ENCODE measurements at places on chromosomes 5 and 9.

GRCh38 chr5:7781899-7782298, 69.0 kb downstream of the CFAP90 start:
- no peak for DNase-seq

GRCh38 chr5:175166026-175166425, 278.0 kb downstream of the DRD1 start:
- no peak for DNase-seq

DNA sequence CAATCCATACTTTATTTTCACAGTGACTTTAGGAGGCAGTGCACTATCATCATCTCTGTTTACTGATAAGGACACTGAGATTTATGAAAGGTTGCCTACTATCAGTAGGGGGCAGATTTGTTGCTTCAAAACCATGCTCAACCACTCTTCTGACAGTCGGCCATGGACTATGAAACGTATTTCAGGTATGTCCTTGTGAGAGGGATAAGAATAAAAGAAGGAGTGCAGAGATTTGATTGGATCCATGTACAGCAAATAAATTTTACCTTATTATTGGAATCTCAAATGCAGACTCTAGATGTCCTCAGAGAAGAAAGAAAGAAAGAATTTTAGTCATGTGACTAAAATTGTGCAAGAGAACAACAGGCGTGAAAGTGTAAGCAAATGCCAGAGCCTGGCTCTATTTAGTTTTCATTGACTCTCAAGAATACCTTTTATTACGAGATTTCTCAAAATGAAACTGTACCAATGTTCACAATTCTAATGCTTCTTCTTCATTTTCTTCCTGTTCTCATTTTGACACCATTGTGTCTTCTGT, 296.6 kb upstream of the RASA1 start:
- DNase-seq = peak; percentile 13

DNA sequence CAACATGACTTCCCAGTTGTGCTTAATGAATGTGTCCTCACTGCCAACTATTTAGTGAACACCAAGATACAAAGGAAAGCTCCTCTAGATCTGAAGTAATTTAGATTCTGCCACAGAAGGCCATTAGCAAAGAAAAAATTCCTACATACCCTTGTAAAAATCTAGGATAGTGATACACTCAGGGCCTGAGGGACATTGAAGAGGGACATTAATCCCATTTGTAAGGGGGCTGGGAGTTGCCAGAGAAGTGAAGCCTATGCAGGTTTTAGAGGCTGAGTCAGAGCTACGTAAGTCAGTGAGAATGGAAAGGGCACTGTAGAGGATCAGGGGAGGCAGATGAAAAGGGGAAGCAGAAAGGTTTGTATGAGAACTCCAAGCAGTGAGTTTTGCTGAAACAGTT, 286.9 kb upstream of the TARS1 start:
- no peak for DNase-seq

- no peak for DNase-seq
Observed at GRCh38 chr5:14309199-14309598, 166.1 kb downstream of the TRIO start.

DNA sequence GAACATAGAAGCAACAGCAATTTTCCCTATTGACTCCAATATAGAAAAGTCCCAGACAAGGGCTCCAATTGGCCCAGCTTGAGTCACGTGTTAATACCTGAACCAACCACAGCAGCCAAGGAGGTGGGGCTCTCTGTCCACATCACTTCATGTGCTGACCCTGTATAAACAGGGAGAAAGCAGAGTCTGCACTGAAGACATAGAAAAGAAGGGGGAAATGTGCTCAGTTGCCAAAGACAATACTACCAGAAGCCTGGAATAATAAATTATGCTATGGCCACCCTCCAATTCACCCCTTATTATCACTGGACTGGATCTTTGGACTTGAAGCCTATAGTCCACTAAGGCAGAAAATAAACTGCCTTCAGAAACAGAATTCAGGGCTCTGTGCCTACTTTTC, 275.4 kb downstream of the EPB41L4A start:
- no peak for DNase-seq

DNA sequence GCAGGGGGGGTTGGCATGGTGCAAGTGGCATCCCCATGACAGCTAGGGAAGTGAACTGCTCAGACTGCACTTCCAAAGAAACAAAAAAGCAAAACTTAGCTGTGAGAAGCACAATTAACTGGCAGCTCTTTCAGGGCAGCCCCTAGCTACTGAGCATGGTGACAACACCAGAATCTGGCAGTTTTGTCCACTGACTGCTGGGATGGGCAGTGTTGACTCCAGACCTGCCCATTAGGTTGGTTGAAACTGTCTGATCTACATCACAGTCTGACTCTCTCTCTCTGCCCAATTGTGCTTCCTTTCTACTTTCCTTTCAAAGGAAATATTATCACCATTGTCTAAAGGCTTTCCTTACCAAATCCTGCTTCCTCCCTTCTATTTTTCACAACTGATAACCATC, 12.5 kb upstream of the RAD23B start:
- no peak for DNase-seq

DNA sequence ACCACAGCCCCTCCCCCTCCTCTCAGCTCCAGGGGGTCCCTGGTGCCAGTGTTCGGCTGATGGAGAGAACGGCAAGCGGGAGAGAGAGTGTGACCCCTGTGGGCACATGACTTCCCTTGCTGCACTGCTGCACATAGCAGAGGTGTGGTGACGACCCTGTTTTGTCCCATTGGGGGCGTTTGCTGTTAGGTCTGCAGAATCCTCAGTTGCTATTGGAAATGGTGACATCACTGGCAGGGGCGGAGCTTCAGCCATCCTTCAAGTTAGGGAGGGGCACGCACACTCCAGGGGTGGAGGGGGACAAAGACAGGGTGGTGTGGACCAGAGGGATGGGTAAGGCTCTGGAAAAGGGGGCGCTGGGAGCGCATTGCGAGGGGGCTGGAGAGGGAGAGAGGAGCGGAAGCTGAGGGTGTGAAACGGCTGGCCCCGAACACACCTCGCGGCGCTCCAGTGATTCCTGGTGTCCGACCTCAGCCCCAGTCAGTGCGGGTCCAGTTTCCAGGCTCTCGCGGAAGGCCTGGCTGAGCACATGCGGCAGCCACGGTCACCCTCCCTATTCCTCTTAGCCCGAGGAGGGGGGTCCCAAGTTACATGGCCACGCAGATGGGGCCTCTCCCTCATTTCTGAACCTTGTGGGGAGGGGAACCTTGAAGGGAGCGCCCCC, 764 bp upstream of the GRIN1 start:
- DNase-seq = no peak

GRCh38 chr5:139760066-139761056, 35.2 kb upstream of the PSD2 start:
- no peak for DNase-seq

DNA sequence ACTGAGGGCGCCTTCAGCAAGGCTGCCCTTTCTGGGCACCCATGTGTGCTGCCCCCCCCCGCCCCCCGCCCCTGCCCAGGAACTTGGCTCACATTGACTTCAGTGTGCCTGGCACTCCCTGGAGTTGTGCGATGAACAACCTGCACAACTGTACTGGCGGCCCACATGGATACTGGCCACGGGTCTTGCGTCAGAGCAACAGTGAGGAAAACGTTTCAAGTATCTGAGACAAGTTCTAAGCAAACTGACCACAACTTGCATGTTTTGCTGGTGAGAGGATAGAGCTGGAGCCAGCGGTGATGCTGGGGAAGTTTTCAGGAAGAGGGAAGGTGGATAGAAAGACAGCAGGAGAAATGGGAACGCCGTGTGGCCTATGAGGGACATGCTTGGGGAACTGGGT, 45.4 kb downstream of the HABP4 start:
- DNase-seq = no peak

DNA sequence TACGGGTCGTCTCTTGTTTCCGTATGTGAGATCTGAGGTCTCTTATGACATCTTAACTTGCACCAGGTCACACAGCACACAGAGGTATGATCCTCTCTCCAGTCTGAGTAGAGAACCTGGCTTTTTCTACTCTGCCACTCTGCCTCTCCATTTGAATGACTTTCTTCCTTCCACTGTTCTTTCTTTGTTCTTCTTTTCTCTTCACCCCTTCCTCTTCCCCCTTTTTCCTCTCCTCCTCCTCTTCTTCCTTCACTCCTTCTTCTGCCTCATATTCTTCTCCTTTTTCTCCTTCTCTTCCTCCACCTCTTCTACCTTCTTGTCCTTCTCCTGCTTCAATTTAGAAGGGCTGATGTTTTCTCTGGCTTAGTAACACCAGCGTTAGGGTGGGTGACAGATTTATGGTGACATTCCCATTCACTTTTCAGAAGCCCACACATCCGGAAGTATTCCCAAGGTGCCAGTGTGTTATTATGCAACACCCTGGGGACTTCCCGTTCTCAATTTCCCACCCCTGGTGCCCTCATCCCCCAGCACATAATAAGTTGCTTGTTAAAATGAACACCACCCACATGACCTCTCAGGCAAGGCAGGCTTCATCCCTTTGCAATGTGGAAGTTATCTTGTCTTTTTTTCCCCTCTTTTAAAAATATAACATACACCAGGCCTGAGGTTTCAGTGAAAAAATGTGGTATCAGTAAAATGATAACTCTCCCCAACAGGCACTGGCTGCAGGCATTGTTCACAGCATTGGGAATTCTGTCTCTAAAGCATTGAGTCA, 122.0 kb downstream of the PAPPA start:
- no peak for DNase-seq

- DNase-seq = no peak
Observed at GRCh38 chr9:7982907-7983306, 183.3 kb upstream of the DMAC1 start.

GRCh38 chr5:155906046-155906445, 420.9 kb upstream of the SGCD start:
- DNase-seq = no peak

DNA sequence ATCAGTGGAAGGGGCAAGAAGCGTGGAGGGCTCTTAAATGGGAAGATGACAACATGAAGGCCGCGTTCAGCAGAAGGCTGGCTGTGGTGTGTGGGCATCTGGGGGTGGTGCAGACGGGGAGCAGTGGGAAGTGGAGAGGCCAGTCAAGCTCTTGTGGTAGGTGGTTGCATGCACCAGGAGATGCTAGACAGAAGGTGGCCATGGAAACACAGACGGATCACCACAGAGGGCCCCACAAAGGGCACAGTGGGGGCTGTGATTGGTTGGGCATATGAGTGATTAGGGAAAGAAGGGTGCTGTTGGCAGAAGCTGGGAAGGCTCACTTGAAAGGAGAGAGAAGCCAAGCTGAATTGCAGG, 14.7 kb downstream of the MTMR12 start:
- no peak for DNase-seq

DNA sequence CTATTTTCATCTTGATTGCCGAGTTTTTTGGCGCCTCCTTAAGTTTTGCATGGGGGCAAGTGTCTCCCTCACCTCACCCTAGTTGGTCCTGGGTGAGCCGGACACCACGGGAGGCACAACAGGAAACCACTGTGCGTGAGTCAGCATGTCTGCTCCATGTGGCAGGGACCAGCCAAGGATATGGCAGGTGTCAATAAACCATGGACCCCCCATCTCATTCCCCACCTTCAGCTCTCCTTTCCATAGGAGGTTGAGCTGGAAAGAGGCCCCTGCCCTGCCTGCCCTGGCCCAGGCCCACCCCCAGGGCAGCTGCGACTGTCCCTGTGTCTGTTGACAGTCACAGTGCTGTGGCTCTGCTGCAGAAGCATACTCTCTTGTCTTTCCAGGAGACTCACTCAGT, 3.1 kb downstream of the SPACA9 start:
- DNase-seq = peak; percentile 40

DNA sequence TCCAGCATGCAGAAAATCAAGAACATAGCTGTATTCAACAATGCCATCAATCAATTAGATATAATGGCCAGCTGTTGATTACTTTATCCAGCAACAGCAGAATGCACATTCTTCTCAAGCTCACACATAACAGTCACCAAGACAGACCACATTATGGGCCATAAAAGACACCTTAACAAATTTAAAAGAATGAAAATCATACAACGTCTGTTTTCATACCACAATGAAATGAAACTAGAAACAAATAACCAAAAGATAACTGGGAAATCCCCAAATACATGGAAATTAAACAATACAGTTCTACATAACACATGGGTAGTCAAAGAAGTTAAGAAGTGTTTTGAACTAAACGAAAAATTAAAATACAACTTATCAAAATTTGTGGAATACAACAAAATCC, 130.9 kb upstream of the GNA14 start:
- no peak for DNase-seq

- DNase-seq = peak; percentile 29
Observed at GRCh38 chr9:38431116-38431515, 6.9 kb upstream of the IGFBPL1 start.

- DNase-seq = no peak
Observed at GRCh38 chr5:93990504-93991070, 249.2 kb upstream of the POU5F2 start.

- DNase-seq = no peak
Observed at GRCh38 chr9:106930477-106930876, 67.5 kb downstream of the ZNF462 start.
